ENCODE measurements at places on chromosomes 3 and 15.

DNA sequence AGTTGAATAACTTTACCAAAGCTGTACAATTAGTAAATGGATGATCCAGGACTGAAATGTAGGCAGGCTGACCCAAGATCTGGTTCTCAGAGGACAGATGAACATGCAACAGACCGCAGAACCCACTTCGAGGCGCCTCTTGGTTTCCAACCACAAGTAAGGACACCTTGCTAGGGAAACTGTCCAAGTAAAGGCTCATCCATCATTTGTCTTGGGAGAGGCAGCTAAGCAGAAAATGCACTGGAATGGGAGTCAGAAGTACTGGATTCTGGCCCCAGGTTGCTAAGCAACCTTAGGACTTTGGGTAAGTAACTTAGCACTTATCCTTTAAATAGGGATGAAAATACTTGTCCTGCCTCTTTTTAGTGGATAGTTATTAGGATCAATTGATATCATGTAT, 366.3 kb upstream of the LRRC3B start:
- DNase-seq = no peak

DNA sequence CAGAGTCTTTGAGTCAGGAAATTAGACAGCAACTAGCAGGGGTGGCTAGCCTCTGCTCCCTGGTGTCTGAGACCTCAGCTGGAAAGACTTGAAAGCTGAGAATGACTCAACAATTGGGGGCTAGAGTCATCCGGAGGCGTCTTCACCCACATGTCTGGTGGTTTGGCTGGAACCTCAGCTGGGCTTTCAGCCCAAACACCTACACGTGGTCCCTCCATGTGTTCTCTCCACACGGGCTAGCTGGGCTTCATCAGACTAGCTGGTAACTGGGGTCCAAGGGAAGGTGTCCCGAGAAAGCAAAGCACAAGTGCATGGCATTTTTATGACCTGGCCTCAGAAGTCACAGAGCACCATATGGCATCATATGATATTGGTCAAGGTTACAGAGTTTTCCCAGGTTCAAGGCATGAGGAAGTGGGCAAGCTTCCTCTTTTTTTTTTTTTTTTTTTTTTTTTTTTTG, 19.9 kb upstream of the ABHD2 start:
- peak; percentile 96 for DNase-seq

DNA sequence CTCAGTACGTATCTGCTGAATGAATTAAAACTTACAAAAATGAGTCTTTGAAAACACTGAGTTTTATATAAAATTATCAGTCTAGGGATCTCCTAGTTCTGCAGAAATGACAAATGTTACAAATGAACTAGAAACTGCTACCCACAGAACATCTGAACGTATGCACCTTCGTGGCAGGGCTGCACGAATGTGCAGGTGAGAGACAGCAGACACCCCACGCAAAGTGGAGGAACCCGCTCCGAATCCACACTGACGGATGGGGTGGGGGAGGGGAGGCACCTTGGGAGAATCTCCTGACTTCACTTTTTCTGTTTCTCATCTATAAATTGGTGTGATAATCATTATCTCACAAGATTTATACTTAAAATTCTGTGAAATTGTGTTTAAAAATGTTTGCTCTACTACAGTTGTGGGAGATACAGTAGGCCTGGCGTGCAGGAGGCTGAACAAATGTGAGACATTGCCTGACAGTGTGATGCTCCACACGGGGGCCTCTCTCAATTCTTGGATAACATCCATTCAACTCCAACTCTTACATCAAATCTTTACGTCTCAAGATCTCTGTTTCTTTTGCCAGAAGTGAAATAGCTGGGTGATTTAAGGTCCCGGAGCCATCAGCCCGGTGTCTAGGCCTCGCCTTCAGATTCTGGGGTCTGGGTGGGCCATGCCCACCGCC, 86.9 kb downstream of the ATP10A start:
- DNase-seq = no peak

DNA sequence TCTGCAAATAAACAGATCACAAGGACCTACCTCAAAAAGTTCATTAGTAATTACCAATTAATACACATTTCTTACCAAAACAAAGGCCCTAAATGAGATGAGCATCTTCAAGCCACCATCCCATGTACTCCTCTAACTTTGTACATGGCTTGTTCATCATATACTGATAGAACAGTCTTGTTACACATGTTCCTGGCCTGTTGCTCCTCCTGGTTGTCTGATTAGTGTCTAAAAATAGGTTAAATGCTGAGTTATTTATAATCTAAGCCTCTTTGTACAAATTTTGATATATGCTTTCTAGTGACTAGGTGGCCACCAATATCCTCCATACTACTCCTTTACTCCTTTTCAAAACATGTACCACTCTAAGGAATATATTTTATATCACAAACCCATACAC, 25.0 kb downstream of the TBC1D5 start:
- DNase-seq = no peak

DNA sequence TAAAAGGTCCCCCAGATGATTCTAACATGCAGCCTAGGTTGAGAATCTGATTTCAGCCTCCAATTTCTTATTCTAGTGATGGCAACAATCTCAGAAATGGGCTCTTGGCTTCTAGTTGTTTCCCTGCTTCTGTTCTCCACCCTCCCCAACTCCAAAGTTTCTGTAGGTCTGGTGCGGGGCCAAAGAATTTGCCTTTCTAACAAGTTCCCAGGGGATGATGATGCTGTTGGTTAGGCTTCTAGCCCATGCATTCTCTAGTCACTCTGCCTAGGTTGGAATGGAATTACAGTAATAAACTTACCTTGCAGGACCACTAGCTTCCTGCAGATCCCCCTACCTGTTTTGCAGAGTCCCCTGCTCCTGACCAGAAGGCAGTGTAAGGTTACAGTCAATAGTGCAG, 103.2 kb upstream of the PPP2R3A start:
- peak; percentile 13 for DNase-seq

DNA sequence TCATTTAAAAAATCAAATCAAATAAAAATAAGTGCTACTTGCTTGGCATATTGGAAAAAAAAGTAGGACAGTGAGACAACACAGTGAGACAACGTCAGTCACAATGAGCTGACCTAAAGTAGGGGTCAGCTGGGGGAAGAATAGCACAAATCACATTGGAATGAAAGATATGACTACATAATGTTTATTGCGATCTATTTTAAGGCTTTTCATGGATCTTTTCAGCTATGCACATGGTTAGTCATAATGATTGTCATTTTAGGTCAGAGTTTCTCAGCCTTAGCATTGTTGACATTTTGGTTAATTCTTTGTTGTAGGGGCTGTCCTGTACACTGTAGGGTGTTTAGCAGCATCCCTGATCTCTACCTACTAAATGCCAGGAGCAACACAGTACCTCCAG, 44.5 kb downstream of the CMSS1 start:
- DNase-seq = peak; percentile 64

- DNase-seq = no peak
Observed at GRCh38 chr15:40770147-40770721, 454 bp downstream of the C15orf62 start.

DNA sequence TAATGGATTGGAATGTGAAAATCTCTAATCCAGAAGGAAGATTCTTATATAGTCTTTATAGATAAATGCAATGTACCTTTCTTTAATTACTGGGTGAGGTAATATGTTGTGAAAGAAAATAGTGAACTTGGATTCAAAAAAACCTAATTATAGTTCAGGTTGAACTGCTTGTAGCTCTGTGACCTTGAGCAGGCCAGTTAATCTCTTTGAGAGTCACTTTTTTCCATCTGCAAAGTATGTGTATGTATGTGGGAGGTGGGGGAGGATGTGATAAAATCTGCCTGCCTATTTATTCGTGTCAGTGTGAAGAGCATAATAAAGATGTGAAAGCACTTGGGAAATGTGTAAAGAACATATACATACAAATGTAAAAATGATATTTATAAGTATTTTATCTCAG, 34.4 kb downstream of the GLCE start:
- no peak for DNase-seq

DNA sequence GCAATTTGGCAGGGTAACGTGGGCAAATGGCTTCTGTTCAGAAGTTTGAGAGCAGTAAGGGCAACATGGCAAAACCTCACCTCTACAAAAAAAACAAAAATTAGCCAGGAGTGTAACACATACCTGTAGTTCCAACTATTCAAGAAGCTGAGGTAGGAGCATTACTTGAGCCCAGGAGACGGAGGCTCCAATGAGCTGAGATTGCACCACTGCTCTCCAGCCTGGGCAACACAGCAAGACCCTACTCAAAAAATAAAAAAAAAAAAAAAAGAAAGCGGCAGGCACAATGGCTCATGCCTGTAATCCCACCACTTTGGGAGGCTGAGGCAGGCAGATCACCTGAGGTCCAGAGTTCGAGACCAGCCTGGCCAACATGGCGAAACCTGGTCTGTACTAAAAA, 5.9 kb upstream of the INO80 start:
- no peak for DNase-seq

GRCh38 chr15:65987100-65987499, 117.8 kb downstream of the RAB11A start:
- no peak for DNase-seq

GRCh38 chr3:78641703-78642102, 1126.1 kb downstream of the ROBO1 start:
- no peak for DNase-seq

- no peak for DNase-seq
Observed at GRCh38 chr3:9135526-9135925, 113.9 kb downstream of the SRGAP3 start.

GRCh38 chr3:64878362-64878761, 190.6 kb upstream of the ADAMTS9 start:
- DNase-seq = no peak

DNA sequence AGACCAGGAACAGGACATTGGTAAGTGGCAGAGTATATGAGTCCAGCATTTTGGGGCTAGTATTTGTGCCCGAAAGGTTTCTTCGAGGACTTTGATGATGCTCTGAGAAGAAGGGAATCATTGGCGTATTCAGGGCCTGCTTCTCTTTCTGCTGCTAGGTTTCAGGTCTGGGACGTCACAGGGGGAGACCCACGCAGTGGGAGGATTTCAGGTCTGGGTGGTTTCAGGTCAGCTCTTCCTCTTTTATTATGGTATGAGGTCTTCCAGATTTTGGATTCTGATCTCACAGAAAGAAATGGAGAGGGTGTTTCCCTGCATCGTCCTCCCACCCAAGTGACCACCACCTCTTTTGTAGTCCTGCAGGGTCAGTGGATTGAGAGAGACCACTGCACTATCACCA, 62.5 kb downstream of the CDAN1 start:
- no peak for DNase-seq

GRCh38 chr3:189507856-189508255, 123.3 kb upstream of the TP63 start:
- no peak for DNase-seq

DNA sequence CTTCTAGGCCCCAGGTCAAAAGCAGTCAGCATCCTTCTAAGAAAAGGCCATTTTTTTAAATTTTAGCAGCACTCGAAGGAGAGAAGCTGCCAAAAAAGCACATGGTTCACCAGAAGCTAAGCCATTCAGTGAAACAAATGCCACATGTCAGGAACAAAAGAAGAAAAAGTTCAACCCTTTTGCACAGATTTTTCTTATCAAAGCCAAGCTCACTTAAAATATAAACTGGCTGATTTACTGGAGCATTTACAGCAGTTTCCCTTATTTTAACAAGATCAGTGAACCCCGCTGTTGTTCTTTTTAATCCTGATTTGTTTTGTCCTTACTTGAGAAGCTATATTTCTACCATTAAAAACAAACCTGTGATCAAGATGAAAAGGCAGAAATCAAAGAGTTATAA, 46.5 kb upstream of the SYNPR start:
- no peak for DNase-seq

DNA sequence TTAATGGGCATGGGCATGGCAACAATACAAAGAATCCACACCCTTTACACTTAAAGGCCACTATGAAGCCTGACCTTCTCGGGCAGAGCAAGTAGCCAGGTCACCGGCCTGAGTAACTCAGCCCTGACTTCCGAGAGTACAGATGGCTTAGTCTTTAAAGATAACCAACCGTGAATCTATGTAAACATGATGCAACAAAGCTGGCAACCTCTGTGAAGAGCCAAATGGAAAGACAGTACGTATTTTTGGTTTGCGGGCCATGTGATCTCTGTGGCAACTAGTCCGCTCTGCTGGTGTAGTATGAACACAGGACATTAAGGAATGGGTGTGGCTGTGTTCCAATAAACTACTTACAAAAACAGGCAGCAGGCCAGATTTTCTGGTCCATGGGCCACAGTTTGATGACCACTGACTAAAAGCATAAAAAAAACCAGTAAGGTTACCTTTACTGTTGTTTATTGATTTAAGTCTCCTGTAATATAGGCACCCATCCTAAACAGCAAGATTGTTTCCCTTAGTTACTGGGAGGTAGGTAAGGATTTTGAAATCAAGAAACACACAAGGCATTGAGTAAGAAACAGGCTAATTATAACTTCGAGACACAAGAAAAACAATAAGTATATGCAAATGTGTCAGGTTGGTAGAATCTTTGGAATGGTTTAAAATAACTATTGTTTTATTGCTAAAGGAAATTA, 14.5 kb downstream of the RIOX2 start:
- no peak for DNase-seq

GRCh38 chr3:114606336-114606735, 312.5 kb downstream of the TIGIT start:
- no peak for DNase-seq

DNA sequence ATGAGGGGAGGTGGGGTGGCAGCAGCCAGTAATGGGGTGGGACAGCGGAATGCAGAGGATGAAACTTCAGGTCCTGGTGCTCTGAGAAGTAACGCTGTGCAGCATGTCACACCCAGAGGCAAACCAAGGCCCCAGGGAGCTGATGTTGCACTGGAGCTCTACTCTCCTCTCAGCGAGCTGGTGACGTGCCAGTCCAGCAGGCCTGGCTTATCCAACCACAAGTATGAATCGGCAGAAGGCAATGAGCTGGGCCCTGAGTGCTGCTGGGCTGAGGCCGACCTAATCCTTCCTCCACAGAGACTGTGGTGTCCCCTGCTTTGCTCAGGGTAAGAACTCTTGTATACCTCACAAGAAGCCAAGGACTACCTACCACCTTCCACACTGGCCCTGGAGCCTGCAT, 30.5 kb downstream of the CD86 start:
- peak; percentile 33 for DNase-seq

DNA sequence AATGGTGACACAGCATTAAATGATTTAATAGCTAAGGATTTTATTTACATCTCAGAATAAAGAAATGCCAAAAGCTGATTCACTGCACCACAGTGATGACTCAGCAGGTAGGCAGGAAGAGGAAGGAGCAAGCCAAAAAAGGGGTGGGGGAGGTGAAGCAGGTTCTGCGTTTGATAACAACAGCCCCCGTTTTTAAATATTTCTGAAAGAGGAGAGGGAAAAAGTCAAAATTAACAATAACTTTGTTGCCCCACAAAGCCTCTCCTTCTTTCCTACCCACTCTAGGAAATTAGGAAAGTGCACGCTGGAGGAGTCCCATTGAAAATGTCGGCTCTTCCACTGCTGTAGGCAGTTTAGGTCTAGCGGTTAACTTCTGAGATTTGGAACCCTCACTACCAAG, 9.9 kb upstream of the CCDC54 start:
- peak; percentile 21 for DNase-seq

Data from stromal cell of bone marrow (primary cell).